ENCODE measurements at places on chromosomes 5 and 9.

DNA sequence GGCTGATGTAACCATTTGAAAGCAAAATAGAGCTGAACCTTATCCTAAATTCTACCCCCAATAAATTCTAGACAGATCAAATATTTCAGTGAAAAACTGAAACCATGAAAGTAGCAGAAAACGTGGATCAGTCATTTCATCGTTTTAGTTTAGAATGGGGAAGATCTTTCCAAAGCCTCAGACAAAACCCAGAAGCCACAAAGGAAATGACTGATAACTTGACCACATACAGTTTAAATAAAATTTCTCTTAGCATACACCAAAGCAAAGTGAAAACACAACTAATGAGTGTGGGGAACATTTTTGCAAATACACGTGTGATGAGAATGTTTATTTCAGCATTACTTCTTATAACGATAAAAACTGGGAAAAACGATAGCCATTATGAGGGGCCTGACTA lies 284.8 kb downstream of the ADGRV1 start:
- no peak for DNase-seq

DNA sequence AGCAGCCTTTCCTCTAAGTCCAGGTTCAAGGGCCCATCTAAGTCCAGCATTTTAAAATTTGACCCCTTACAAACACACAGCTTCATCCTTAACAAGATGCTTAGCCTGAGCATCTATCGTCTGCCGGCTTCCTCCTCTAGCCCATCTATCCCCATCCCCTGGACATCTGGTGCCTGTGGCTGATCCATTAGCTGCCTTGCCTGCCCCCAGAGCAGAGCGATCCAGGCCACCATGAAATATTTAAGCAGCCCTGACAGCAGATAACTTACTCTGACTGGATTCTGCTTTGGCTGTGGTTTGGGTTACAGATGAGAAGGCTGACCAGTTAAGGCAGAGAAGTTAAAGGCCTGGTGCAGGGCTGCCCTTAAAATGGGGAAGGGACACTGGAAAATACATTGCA lies 30.9 kb upstream of the CPEB4 start:
- DNase-seq, result no peak

DNA sequence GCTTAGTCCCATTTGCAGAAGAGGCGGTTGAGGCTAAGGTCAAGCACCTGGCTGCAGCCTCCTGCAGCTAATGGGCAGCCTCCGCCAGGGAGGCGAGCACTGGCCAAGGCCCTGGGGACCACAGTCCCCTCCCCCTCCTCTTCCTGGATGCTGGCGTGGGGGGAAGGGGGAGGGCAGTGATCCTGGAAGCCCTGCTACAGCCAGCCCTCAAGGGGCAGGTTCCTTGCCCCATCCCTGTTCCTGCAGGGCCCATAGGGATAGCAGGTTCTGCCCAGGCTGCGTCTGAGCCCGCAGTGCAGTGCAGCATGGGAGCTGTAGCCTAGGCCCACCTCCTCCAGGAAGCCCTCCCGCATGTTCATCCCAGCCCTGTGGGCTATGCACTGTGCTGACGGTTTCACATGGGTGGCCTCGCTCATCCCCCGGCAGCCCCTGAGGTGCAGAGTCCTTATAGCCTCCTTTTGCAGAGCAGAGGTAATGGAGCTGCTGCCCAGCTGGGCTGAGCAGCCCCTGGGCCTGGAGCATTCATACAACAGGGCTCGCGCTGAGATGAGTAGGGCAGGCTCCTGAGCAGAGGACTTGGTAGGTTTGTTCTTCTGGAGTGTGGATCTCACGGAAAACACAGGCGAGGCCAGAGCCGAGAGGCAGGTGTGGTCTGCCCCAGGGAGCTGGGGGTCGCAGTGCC lies 36.0 kb downstream of the KCNT1 start:
- DNase-seq, result no peak

DNA sequence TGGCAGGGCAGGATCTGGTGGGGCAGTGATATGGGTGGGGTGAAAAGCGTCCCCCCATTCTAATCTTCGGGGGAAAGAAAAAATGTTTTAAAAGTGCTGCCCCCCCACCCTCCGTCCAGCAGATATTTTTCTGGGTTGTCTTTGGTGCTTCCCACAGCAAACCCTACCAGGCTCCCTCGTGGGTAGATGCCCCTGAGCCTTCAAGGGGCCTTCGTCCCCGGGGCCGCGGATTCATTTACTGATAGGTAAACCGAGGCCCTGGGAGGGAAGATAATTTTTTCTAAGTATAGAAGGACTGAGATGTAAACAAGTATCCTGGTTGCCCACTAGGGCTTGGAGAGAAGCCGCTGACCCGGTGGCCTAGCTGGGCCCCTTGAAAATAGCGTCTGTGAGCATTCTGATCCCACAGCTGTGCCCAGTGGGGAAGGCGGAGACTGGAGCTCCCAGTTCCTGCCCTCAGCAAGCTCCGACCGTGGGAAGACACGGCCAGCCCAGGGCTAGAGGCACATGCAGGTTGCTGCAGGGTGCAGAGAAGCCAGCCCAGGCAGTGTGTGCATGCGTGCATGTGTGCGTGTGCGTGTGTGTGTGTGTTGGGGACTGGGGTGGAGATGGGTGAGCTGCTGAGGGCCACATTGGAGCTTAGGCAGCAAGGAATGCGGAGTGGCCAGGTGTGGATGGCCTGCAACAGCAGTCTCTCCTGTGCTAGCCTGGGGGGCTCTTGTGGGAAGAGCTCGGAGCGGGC lies 6.0 kb upstream of the RXRA start:
- DNase-seq, result no peak

DNA sequence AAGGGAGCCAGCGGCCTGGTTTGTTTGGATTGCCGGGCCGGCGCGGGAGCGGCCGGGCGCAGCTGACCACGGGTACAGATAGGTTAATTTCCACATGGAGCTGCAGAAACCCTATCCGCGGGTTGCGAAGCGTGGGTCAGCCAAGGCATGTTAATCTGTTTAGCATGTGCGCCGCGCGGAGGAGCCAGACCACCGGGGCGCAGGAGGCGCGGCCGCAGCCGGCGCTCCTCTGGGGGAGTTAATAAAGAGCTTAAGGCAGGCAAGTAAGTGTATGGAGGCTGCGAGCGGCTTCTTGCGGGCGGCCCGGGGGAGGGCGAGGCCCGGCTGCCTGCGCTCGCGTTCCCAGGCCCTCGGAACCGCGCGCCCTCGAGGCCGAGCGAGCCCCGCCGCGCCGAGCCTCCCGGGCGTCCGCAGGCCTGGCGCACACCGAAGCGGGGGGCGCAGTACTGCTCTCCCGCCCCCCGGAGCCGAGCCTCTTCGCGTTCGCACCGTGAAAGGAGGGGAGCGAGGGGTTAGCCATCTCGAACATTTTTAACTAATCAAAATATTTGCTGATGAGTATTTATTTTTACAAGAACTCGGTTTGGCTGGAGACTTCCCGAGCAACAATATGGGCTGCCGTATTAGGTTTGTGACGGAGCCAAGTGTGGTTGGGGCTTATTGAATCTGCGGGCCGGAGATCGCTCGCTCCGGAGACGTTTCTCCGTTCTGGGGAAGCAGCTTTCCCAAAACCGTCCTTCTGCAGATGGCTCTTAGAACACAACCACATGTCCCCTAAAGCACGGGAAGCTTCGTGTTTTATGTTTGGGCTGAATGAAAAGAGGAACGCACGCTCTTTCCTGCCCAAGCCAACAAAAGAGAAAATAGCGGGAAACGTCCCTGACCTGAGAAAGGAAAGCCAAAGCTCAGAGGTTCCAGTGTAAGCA lies 28.8 kb downstream of the FOXD1 start:
- DNase-seq, result no peak

GRCh38 chr9:125621170-125621569 lies 85.8 kb downstream of the MAPKAP1 start:
- DNase-seq, result no peak

DNA sequence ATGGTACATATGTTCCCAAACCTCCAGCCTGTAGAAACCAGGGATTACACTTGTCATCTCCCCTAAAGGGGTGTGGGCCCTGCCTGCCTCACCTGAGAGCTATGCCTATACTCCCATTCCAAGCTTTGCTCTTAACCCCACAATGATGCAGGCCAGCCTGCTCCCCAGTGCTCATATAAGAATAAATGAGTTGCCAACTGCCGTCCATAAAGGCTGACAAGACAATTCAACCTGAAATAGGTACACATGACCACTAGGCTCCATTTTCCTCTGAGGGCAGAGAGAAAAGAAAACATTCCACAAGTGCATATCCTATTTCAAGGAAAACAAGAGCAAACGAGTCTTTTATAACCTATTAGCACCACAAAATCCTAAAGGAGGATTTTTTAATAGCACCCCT lies 28.4 kb downstream of the SKP1 start:
- DNase-seq, result no peak

- no peak for DNase-seq
Measured at GRCh38 chr9:74728176-74728575, 159.5 kb downstream of the TRPM6 start.

DNA sequence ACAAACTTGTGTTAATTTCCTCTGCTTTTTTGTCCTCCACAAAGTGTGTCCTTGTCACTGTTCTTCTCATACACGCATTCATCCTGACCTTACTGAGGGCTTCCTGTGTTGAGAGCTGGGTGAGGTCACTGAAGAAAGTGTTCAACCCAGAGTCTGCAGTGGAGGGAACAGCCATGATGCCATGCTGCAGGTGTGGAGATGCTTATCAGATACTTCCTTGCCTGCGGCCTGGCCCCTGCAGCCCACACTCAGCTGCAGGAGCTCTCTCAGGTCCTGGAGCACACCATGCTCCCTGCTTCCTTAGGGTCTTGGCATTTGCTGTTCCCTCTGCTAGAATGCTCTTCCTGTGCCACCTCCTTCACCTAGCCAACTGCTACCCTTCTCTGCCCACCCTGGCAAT lies 108.1 kb upstream of the SPRY4 start:
- DNase-seq, result peak; percentile 72

- no peak for DNase-seq
Measured at GRCh38 chr5:139404484-139404840, 573 bp upstream of the SPATA24 start.

- DNase-seq, result peak; percentile 83
Measured at GRCh38 chr5:57221049-57221568, 47.2 kb downstream of the GPBP1 start.

- DNase-seq, result no peak
Measured at GRCh38 chr5:134938030-134938429, 29.7 kb upstream of the CATSPER3 start.

- no peak for DNase-seq
Measured at GRCh38 chr5:83085106-83085505, 7.8 kb downstream of the XRCC4 start.

DNA sequence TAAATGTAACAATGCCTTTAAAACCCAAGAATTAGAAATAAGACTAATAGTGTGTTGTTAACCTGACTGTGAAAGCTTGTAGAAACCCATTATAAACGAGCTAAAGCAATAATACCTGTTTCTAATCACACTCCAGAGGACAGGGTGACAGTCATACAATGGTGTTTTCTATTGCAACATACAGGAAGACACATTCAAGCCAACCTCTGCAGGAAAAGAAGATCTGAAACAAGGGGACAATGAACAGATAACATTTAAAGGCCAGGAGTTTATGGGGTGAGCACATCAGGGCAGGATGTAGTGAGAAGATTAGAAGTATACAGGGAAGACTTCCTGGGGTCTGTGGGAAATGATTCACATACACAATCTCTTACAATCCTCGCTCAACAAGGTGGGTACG lies 13.8 kb downstream of the BARHL1 start:
- DNase-seq, result no peak

DNA sequence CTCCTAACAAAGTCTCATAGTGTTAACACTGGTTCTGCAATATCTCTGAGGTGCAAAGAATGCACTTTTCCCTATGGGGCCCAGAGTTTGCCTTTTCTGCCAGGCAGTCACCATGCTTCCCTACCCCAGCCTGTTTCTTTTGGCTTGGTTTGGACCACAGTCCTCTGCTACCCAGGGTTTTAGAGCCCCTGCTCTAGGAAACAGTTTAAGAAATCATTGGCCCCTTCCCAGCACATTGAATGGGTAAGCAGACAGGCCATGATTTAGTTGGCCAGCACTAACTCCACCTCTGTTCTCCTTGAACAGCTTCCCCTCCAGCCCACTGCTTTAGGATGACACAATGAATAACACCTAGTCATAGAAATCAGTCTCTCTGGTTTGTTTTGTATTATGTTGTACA lies 73.2 kb downstream of the UBAP1 start:
- no peak for DNase-seq

- no peak for DNase-seq
Measured at GRCh38 chr5:139671096-139671841, 23.1 kb downstream of the CXXC5 start.

DNA sequence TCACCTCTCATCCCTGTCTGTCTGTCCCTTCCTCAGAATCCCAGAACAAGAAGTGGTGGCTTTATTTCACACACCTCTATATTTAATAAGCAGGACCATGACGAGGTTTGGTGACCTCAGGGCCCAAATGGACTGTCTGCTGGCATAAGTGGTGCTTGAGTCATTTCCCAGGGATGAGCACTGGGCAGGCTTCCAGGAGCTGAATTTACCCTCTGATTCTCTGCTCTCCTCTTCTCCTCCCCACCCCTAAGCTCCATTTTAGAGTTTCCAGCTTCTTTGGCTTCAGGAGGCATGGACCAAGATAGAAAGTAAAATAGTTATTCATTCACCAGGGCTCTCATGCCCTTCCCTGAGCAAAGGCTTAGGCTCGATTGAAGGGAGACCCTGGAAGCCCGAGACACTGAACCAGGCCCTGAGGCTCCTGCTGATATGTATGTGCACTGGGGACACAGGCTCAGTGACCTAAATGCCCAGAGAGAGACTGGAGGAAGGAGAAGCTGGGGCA lies 69.1 kb downstream of the PPARGC1B start:
- no peak for DNase-seq

DNA sequence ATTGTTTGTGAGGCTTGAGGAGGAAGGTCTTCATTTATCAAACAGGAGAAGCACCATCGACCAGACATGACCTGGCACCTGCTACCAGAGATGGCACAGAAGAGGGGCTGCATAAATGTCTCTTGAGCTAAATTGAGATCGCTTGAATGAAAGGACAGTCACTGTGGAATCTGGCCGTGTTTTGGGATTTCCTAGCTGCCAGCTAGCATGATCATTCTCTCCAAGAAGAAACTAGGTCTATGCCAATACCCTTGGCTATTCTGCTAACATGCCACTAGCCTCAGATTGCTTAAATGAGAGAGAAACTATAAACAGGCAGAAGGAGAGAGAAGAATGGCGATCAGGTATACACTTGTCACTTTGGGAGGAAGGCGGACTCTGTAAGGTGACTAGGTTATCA lies 249.3 kb downstream of the CRB2 start:
- no peak for DNase-seq

GRCh38 chr5:42828671-42829070 lies 17.0 kb upstream of the SELENOP start:
- no peak for DNase-seq

GRCh38 chr9:90726215-90726614 lies 75.4 kb upstream of the SYK start:
- DNase-seq, result no peak
